ENCODE measurements at places on chromosomes 11 and 22. TPM values are rescaled to one million over a fixed set of nuclear protein-coding genes. Genes with fewer than 3 reads are reported as not detected.
A peak's percentile ranks its signal among the peaks of the same experiment; 100 is the strongest.

SCGB1D2 gene
- total RNA-seq, result not detected

ZDHHC13 gene
- total RNA-seq, result 37.6 TPM

SEC14L6 gene
- total RNA-seq, result not detected

SLC22A9 gene
- not detected for total RNA-seq

CHRDL2 gene
- total RNA-seq, result not detected

MAPK8IP1 gene
- total RNA-seq, result 24.0 TPM

MRGPRX4 gene
- not detected for total RNA-seq

PARVG gene
- not detected for total RNA-seq

- DNase-seq, result no peak
Observed at GRCh38 chr11:269146-269890, 8.9 kb upstream of the NLRP6 start.

DNA sequence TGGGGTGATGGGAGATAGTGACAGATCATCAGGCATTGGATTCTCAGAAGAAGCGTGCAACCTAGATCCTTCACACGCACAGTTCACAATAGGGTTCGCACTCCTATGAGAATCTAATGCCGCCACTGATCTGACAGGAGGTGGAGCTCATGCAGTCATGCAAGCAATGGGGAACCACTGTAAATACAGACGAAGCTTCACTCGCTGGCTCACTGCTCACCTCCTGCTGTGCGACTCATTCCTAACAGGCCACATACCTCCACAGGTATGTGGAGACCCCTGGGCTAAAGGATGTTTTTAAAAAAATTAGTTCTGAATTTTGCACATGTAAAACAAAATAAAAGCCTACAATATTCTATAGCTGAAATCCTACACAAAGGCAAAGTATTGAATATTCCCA lies 20.5 kb upstream of the TEAD1 start:
- no peak for DNase-seq

DNA sequence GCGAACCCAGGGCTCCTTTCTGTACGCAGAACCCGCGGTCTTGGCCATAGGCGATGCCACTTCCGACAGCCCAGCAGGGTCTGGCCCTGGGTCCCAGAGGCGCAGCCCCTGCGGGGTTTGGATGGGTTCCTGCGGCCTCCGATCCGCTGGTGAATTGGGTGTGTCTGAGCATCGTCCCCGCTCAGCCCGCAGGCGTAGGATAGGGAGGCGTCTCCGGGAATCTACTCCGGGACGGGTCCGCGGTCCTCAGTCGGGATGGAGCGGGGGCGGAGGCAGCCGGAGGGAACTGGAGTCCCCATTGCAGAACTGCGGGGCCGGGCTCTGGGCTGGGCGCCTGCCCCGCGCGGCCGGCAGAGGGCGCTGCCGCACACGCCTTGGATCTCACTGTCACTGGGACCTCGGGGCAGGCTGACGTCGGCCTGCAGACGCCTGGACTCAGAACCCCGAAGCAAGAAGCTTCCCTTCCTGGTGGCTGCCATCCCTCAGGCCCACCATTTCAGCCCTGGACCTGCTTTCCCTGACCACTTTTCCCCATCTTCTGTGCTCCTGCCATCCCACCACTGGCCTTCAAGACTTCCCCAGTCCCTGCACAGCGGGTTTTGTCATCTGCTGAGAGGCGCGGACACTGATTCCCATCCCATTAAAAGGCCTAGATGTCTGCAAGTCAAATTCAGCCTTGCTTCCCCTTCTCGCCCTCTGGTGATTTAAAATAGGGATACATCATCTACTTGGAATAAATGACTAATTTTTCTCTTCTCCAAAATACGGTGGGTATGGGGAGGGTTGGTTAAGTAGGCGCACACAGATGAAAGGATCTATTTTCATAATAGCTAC lies 38.3 kb upstream of the CREB3L1 start:
- peak; percentile 74 for DNase-seq

DNA sequence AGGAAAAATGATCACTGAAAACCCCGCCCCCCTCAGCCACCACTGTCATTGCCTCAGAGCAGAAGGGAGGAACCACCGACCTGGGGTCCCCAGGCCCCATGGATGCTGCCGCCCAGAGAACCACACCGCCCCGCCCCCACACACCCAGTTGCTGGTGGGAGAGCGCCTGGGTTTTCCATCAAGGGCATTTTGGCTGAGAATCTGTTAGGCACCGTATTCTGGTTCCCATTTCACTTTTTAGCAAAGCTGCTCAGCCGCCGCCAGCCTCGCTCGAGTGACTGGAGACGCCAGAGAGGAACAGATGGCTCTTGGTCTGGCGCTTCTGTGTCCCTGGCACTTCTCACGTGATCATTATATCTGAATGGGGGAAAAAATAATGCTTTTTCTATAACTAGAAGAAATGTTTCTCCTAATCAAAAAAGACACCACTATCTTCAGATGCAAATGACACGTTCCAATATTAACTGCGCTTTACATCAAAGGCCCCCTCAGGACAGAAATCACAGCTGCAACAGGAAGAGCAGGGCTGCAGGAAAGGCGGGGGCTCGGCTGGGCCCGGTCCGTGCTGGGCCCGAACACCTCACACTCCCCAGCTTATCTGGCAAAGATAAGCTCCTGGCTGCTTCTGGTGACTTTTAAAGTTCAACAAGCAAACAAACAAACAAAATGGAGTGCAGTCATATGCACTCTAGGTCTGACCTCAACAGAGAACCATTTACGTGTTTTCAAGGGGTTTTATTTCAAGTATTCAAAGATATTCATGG lies 149.8 kb downstream of the MPPED1 start:
- DNase-seq, result no peak

GRCh38 chr11:131478341-131478740 lies 107.9 kb downstream of the NTM start:
- no peak for DNase-seq

DNA sequence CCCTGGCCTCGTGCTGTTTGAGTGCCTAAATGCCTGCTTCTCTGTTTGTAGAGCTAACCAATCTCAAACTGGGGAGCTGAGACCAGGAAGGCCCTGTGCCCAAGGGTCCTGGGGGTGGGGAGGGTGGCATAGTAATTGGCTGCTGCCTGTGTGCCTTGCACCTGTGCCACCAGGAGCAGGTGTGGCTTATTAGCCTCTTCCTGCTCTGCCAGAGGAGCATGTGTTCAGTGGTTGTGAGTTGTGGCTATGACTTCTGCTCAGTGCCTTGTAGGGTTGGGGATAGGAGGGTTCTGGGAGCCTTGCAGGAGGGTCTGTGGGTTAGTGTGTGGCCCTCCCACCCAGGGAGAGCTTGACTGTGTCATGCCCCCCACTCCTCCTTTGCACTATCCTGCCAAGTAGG lies 109.2 kb downstream of the ZBTB16 start:
- DNase-seq, result no peak

DNA sequence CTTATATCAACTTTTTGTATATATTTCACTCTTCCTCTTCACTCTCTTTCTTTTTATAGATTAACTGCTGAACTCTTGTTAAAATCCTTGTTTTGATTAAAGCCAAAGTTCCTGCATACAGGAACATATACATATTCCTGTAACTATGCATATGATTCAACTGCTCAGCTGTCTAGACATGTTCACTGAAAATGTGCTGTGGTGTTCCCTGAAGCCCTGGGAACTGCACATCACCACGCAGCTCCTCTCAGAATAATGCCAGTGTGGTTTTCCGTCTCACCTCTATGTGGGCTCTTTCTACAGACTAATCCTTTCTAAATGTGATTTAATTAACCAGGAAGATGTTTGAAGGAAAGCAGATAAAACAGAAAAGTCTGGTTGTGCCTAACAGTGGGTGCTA lies 25.6 kb upstream of the MMP12 start:
- no peak for DNase-seq

GRCh38 chr11:92383430-92383829 lies 158.8 kb downstream of the FAT3 start:
- peak; percentile 23 for DNase-seq

DNA sequence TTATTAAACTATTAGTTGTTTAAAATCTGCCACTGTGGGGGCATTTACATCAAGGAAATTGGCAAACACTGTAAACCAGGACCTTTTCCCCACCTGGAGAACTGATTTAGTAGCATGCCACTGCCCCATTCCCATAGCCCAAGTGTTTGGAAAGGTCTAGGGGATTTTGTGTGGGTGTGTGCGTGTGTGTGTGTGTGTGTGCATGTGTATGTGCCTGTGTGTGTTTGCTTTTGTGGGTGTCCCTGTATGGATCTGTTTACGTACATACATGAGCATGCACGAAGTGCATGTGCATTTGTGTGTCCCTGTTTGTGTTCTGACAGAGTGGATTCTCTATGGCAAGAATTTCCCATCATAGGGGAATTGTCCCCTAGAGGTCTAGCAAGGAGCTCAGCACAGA lies 62.7 kb upstream of the LMO1 start:
- no peak for DNase-seq

DNA sequence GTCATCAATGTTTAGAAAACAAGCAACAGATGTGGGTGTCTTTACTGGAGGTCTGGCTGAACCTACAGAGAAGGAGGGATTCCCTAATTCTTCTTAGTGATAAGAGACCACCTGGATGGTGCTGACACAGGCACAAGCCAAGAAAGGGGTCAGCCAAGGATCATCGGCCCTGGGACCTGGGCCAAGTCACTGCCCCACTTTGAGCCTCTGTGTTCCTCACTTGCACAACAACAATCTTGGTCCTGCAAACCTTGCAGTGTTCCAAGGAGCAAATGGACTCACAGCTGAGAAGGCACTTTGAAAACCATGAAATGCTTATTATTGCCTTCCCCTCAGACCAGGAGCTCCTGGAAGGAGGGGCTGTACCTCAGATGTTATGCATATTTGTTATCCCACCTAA lies 7.0 kb upstream of the KCNE3 start:
- no peak for DNase-seq

DNA sequence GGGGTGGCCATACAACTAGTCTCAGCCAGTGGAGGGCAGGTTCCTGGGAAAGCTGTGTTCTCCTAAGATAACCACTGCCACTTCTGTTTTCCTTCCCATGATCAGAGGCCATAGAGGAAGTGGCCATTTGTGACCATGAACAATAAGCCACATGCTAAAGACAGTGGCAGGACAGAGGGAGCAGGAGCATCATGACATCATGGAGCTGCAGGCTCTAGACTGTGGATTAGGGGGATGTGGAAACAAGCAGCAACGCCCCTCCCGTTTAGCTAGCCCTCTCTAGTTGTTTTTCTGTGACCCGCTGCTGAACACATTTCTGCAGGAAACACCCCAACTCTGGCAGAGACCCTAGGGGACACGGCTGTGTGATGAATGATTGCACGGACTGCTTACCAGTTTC lies 195.0 kb upstream of the NECTIN1 start:
- DNase-seq, result no peak

- DNase-seq, result no peak
Observed at GRCh38 chr11:46914363-46914762, 4.0 kb downstream of the LRP4 start.

DNA sequence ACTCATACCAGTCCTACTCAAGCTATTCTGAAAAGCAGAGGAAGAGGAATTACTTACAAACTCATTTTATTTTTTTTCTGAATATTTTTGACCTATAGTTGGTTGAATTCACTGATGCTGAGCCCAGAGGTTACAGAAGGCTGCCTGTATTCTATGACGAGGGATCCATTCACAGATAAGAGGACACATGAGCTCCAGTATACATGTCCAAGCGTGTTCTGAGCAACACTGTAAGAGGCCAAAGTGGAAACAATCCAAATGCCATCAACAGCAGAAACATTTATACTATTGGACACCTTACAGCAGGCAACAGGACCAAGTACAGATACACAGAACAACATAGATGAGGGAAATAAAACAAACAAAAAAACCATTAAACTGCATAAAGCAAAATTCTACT lies 10.3 kb downstream of the KDM4E start:
- DNase-seq, result no peak

GRCh38 chr11:13354335-13354734 lies 76.7 kb downstream of the BMAL1 start:
- DNase-seq, result peak; percentile 57

DNA sequence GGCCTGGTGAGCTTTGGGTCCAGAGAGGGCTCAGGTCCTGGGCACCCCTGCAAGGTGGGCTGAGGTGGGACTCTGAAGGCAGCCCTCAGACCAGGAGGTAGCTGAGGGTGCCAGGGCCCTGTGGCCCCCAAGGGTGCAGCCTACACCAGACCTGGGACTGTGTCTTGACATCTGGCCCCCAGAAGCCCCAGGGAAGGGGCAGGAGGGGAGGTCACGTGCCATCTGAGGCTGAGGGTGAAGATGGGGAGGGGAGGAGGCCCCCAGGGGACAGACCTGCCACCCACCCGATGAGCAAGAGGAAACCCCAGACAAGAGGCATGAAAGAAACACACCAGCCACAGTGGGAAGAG lies 520.2 kb downstream of the BRD1 start:
- no peak for DNase-seq

- DNase-seq, result no peak
Observed at GRCh38 chr11:73292525-73292894, 15.6 kb upstream of the ARHGEF17 start.

GRCh38 chr22:27984001-27984695 lies 65.1 kb upstream of the PITPNB start:
- no peak for DNase-seq

DNA sequence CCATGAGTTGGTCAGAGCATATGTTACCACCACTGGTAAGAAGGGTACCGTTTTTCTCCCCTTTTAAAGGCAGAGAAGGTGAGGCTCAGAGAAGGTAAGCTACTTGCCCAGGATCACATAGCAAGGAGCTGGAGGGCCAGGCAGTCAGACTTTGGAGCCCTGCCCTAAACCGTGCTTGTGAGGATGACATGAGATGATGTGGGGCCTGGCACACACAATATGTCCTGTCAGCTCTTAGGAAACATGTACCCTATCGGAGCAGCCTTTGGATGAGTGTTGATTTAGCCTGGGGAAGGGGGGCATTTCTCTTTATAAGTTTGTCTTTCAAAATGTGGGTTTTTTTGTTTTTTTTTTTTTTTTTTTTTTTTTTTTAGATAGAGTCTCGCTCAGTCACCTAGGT lies 100.5 kb upstream of the CRYBB3 start:
- DNase-seq, result no peak

DNA sequence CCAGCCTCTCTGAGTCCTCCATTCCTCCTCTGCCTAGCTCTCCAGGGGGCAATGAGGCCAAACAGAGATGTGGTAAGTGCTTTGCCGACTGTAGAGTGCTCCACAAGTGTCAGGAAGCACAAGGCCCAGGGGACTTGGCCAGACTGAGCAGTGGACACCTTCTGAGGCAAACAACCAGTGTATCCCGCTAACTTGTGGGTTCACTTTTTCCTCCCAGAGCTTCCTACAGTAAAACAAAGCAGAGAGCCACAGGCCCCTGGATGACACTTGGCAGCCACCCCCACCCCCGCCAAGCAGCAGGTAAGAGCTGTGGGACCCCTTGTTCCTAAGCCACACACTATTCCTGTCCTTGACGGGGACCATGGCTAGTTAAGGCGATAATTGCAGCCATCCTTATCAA lies 160.9 kb downstream of the CACNA1I start:
- no peak for DNase-seq
